Fibroblast of the aortic adventitia (primary cell): ENCODE measurements at places on chromosomes 7 and 10. TPM values are rescaled to one million over a fixed set of nuclear protein-coding genes. Genes with fewer than 3 reads are reported as not detected.

FOXP2 gene
- total RNA-seq = 3.9 and 17.4 TPM in 2 replicates

ADCY1 gene
- 0.25 and 0.72 TPM in 2 replicates for total RNA-seq

CACNB2 gene
- 0.82 and 2.1 TPM in 2 replicates for total RNA-seq

CLDN4 gene
- 0.54 and 0.74 TPM in 2 replicates for total RNA-seq

MACC1 gene
- 0.18 and 0.49 TPM in 2 replicates for total RNA-seq

ENTPD1 gene
- total RNA-seq = 0.09 and 0.16 TPM in 2 replicates

CNNM1 gene
- total RNA-seq = 0.09 and 0.41 TPM in 2 replicates

GJD4 gene
- total RNA-seq = 0.09 TPM in 1 of 2 replicates, not detected in the other

KCP gene
- 0.09 and 1.6 TPM in 2 replicates for total RNA-seq

SPDYE2B gene
- 0.16 TPM in 1 of 2 replicates, not detected in the other for total RNA-seq

C1QL3 gene
- 0.09 TPM in 1 of 2 replicates, not detected in the other for total RNA-seq

ATOH7 gene
- total RNA-seq = not detected in 2 replicates

ACSM6 gene
- total RNA-seq = not detected in 2 replicates

POU6F2 gene
- not detected in 2 replicates for total RNA-seq

GHRHR gene
- not detected in 2 replicates for total RNA-seq

PDK4 gene
- 0.72 and 4.5 TPM in 2 replicates for total RNA-seq

KMT2E gene
- total RNA-seq = 75.9 and 132 TPM in 2 replicates

CTAGE4 gene
- total RNA-seq = 1.7 and 2.9 TPM in 2 replicates

CHAT gene
- not detected in 2 replicates for total RNA-seq

GCC1 gene
- 16.1 and 27.7 TPM in 2 replicates for total RNA-seq

TRIM73 gene
- 0.18 and 1.6 TPM in 2 replicates for total RNA-seq

ZC3HAV1L gene
- 11.9 and 36.6 TPM in 2 replicates for total RNA-seq

TDRD1 gene
- total RNA-seq = 0.25 and 0.45 TPM in 2 replicates

SMURF1 gene
- total RNA-seq = 16.0 and 22.6 TPM in 2 replicates

LDB3 gene
- total RNA-seq = under 0.01 TPM in 1 of 2 replicates, not detected in the other

ADIRF gene
- 37.8 and 48.4 TPM in 2 replicates for total RNA-seq

MLXIPL gene
- total RNA-seq = 0.72 and 2.0 TPM in 2 replicates

NEUROD6 gene
- not detected in 2 replicates for total RNA-seq

AOAH gene
- total RNA-seq = 0.74 TPM in 1 of 2 replicates, not detected in the other

LHFPL3 gene
- not detected in 2 replicates for total RNA-seq

VKORC1L1 gene
- 8.7 and 17.8 TPM in 2 replicates for total RNA-seq

MOSPD3 gene
- total RNA-seq = 1.8 and 11.4 TPM in 2 replicates

TWIST1 gene
- 28.7 and 33.2 TPM in 2 replicates for total RNA-seq

LIPK gene
- not detected in 2 replicates for total RNA-seq

PRLHR gene
- not detected in 2 replicates for total RNA-seq

CLDN3 gene
- not detected in 2 replicates for total RNA-seq

HABP2 gene
- total RNA-seq = not detected in 2 replicates

CALML3 gene
- not detected in 2 replicates for total RNA-seq

PPP1R3A gene
- not detected in 2 replicates for total RNA-seq

GBF1 gene
- total RNA-seq = 21.5 and 52.1 TPM in 2 replicates

MBL2 gene
- total RNA-seq = not detected in 2 replicates

OR13A1 gene
- not detected in 2 replicates for total RNA-seq

NODAL gene
- total RNA-seq = not detected in 2 replicates

AHCYL2 gene
- 12.1 and 20.3 TPM in 2 replicates for total RNA-seq

SRGN gene
- 65.8 and 127 TPM in 2 replicates for total RNA-seq

CREB5 gene
- total RNA-seq = 0.25 and 5.2 TPM in 2 replicates

FAM204A gene
- total RNA-seq = 103 and 174 TPM in 2 replicates

CCDC136 gene
- 9.9 and 15.7 TPM in 2 replicates for total RNA-seq

CASD1 gene
- total RNA-seq = 4.9 and 18.7 TPM in 2 replicates

PYROXD2 gene
- total RNA-seq = 6.5 and 10.2 TPM in 2 replicates

PRSS37 gene
- total RNA-seq = not detected in 2 replicates

GTPBP10 gene
- 23.2 and 26.6 TPM in 2 replicates for total RNA-seq
